ENCODE measurements at places on chromosomes 16 and 17.

GRCh38 chr16:1488054-1488601 is 616 bp downstream of the PTX4 start:
- no peak for DNase-seq

- DNase-seq, result no peak
Measured at GRCh38 chr17:78174870-78175642, 6.7 kb downstream of the SYNGR2 start.

GRCh38 chr17:35849469-35850348 is 19.0 kb downstream of the HEATR9 start:
- no peak for DNase-seq

DNA sequence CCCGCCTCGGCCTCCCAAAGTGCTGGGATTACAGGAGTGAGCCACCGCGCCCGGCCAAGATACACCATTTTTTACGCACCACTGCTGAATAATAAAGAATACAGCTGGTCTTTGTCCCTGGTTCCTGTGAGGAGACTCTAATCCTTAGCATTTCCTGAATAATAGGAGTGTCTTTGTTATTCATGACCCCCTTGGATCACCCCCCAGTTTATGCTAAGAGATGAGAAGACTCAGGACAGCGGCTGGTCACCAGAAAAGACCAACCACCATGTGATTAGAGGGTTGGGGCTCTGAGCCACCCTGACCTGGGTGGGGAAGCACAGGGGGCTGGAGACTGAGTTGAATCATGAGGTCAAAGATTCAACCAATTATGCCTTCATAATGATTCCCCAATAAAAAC is 17.3 kb downstream of the PHLPP2 start:
- no peak for DNase-seq

GRCh38 chr16:4681471-4682083 is 11.8 kb upstream of the NUDT16L1 start:
- DNase-seq, result no peak

DNA sequence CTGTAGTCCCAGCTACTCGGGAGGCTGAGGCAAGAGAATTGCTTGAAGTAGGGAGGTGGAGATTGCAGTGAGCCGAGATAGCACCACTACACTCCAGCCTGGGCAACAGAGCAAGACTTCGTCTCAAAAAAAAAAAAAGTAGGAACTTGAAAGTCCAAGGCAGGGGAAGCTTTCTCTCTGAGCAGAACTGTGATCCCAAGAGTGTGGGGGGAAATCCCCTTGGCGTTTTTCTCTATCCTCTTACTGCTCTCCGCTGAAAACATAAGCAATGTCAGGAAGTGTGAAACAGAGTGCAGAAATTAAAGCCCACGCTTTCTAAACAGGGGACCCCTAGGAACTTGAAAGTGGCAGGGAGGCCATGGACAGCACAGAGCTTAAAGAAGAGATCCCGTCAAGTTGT is 9.8 kb upstream of the CMTM3 start:
- DNase-seq, result no peak

DNA sequence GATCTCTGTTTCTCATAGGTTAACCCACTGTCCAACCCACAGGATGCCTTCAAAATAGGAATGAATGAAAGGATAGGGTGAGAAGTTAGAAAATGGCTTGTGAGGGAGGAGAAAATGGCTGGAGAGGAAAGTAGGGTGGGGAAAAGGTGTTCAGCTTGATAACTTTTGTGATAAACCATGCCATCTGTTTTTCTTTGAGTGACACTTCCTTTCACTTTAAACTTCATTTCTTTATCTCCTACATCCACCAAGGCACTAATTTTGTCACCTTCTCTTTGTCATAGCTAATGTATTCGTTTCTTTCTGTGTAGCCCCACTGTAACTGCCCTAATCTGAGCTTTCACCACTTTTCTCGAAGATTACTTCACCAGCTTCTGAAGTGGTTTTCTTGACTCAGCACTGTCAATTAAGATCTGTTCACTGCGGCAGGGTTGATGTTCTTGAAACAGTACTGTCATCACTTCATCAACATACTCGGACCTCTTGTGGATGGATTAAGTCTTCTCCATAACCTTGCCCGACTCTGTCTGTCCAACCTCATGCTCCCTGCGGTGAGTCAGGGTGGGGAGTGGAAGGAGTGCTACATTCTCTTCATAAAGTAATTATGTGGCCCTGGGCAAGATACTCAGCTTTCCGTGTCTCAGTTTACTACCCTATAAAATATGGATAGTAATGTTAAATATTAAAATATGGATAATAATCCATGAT is 5.5 kb upstream of the KRT10 start:
- no peak for DNase-seq

- no peak for DNase-seq
Measured at GRCh38 chr16:12386192-12386591, 409.7 kb downstream of the SNX29 start.
